ENCODE measurements at places on chromosomes 7 and 10.

DNA sequence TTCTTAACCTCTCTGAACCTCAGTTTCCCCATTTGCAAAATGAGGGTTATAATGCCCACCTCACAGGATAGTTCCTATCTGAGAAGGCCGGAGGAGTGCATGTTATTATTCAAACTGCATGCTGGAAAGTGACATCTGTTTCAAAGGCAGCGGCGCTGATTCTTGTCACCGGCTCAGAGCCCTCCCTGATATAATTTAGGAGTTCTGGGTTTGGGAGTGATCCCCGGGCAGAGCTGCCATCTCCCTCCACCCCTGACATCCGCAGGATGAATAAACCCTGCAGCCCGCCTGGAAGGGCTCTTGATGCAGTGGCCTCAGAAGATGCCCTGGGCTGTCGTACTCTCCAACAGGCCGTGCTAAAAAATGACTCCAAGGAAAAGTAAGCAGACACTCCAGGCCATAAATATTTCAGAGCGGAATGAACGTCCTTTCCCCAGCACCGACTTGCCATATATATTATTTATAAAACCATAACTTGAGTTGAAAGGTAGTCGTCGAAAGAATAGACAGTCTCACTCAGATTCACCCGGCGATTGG is 47.0 kb upstream of the MYL10 start:
- no peaks in the 10 kb centered on the region for H3K4me1 ChIP-seq
- no peaks in the 10 kb centered on the region for H3K36me3 ChIP-seq
- H3K4me3 ChIP-seq, result no peak overlapping the region
- H3K27ac ChIP-seq, result no peak overlapping the region

GRCh38 chr10:7874864-7875263 is 56.6 kb downstream of the TAF3 start:
- H3K36me3 ChIP-seq, result no peaks in the 10 kb centered on the region
- H3K4me3 ChIP-seq, result no peak overlapping the region
- H3K4me1 ChIP-seq, result peaks cover 11% of the 10 kb centered on the region
- DNase-seq, result no peak

- H3K4me1 ChIP-seq, result peaks cover 5% of the 10 kb centered on the region
- DNase-seq, result no peak
- H3K27me3 ChIP-seq, result peaks cover 12% of the 10 kb centered on the region
- no peak overlapping the region for H3K4me3 ChIP-seq
Measured at GRCh38 chr10:124619195-124619594, 125.0 kb downstream of the FAM53B start.

DNA sequence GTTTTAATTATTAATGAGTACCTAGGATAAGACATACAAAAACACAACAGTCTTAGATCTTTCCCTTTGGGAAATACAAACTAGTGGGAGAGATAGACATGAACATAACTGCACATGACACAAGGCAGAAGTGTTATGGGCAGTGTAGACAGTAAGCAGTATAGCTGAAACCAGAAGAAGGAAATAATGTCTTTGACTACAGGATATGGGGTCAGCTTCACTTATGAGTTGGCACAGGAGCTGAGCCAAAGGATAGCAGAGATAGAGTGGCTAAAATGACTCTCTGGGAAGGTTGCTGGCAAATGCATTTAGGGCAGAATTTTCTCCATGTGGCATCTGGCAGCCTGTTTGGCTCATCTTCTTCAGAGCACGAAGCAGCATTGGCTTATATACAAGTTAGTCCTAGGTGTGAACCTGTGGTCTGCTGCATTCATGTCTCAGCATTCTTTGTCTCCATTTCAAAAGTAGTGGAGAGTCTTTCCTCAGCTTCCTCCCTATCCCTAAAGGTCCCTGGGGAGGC is 60.3 kb upstream of the FEZF1 start:
- DNase-seq, result no peak
- H3K27ac ChIP-seq, result no peak overlapping the region
- H3K27me3 ChIP-seq, result no peaks in the 10 kb centered on the region
- no peak overlapping the region for H3K4me3 ChIP-seq
- no peaks in the 10 kb centered on the region for H3K4me1 ChIP-seq

GRCh38 chr7:142349670-142350405 is 92.0 kb upstream of the PRSS58 start:
- H3K4me3 ChIP-seq, result no peak overlapping the region
- H3K4me1 ChIP-seq, result peaks cover 17% of the 10 kb centered on the region
- H3K36me3 ChIP-seq, result no peaks in the 10 kb centered on the region
- H3K27me3 ChIP-seq, result peaks cover 20% of the 10 kb centered on the region
- no peak overlapping the region for H3K27ac ChIP-seq
- no peak for DNase-seq

DNA sequence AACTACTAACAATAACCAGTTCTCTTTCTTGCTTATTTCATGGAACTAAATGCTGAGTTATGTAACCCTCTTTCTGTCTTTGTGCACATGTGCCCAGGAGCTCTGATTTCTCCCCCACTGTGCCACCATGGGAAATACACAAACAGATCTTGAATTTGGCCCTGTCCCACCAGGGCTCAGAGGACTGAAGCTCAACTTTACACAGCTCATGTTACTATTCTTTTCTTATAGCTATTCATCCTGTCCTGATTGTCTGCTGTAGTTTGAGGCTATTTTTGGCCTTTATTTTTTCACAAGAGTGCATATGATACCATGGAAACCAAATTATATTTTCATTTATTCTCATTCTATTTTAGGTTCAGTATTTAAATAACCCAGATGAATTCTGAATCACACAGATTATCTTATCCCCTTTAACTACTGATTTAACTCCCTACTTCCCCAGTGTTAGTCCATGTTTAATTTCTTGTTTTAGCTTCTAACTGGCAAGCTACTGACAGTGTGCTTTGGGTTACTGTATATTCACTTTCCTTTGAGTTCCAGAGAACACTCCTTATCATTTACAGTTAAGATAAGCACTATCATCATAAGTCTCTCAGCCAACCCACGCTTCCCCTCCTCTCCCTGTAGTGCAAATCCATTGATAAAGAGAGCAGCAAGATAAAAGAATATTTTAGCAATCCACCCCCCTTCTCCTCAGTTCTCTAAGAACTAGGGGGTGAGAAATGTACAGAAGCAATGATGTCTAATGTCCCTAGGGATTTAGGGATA is 71.8 kb upstream of the GSDME start:
- no peak for DNase-seq
- H3K36me3 ChIP-seq, result peaks cover 96% of the 10 kb centered on the region
- H3K4me1 ChIP-seq, result peaks cover 79% of the 10 kb centered on the region
- no peak overlapping the region for H3K4me3 ChIP-seq
- H3K27me3 ChIP-seq, result no peaks in the 10 kb centered on the region
- H3K27ac ChIP-seq, result peak overlapping the region; percentile 20

GRCh38 chr7:41832941-41833340 is 130.1 kb upstream of the INHBA start:
- peaks cover 4% of the 10 kb centered on the region for H3K36me3 ChIP-seq
- no peak overlapping the region for H3K27ac ChIP-seq
- peaks cover 11% of the 10 kb centered on the region for H3K4me1 ChIP-seq
- no peak for DNase-seq
- no peak overlapping the region for H3K4me3 ChIP-seq

DNA sequence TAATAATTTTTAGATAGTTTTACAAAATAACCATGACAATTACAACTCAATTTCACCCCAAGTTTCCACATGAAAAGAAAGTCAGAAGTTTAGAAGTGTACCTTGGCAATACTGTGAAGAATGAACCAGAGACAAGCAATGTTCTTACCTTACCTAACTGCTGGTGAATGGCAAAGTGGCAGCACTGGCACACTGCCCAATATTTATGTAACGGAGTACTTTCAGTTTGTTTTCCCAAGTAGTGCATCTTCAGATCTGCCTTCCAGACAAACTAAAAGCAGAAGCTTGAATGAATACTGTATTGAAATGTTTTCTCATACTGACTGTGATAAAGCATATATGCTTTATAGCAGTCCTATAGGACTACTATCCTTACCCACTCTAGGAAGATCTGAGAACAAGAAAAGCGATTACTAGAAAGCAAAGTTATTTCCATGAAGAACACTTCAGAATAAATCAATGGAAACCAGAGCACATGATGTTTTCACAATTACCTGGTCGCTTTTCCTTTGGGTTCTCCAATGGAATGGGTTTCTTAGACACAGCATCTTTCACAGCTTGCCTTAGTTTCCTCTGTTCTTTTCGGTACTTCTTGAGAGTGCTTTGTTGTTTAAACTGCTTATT is 1.5 kb downstream of the NOC3L start:
- peaks cover 13% of the 10 kb centered on the region for H3K27me3 ChIP-seq
- peak overlapping the region; percentile 95 for H3K4me3 ChIP-seq
- H3K4me1 ChIP-seq, result peaks cover 27% of the 10 kb centered on the region
- H3K36me3 ChIP-seq, result peaks cover 49% of the 10 kb centered on the region

DNA sequence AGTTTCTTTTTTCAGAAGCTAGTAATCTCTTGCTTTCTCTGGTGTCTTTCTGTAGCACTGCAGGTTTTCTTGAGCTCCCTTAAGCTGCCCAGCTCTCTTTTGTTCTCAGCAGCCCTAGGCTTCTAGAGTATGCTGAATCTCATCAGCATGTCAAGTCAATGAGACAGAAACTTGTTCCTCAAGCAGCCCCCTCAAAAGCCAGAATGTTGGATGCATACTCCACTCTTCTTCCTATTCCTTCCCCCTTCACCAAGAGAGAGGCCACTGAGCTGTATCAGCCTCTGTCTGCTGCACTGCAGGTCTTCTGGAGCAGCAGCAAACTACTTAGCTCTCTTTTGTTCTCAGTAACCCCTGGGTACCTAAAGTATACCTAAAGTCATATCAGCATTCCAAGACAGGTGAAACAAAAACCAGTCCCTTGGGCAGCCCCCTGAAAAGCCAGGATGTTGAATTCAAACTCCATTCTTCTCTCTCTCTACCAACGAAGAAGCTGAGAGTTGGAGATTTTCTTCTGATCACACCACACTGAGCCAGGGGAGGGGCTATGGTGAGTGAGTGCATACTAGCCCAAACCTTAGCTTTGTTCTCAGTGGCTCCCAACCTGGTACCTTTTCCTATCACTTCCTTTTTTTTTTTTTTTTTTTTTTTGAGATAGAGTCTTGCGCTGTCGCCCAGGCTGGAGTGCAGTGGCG is 73.3 kb upstream of the WAC start:
- H3K36me3 ChIP-seq, result no peaks in the 10 kb centered on the region
- H3K4me3 ChIP-seq, result no peak overlapping the region
- no peak overlapping the region for H3K27ac ChIP-seq
- H3K4me1 ChIP-seq, result no peaks in the 10 kb centered on the region
- H3K27me3 ChIP-seq, result peaks cover 10% of the 10 kb centered on the region
- no peak for DNase-seq

DNA sequence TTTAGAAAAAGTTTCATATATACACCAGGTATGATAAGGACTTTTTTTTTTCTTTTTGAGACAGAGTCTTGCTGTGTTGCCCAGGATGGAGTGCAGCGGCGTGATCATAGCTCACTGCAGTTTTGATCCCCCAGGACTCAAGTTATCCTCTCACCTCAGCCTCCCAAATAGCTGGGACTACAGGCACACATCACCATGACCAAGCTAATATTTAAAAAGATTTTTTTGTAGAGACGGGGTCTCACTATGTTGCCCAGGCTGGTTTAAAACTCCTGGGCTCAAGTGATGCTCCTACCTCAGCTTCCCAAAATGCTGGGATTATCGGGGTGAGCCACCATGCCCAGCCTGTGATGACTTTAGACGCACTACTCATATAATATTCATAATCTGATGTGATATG is 2.2 kb upstream of the PRKCQ start:
- H3K27me3 ChIP-seq, result no peaks in the 10 kb centered on the region
- peak overlapping the region; percentile 95 for H3K4me3 ChIP-seq
- no peak for DNase-seq
- H3K4me1 ChIP-seq, result peaks cover 67% of the 10 kb centered on the region

- DNase-seq, result no peak
- peaks cover 6% of the 10 kb centered on the region for H3K27me3 ChIP-seq
- no peak overlapping the region for H3K4me3 ChIP-seq
- H3K36me3 ChIP-seq, result no peaks in the 10 kb centered on the region
- H3K4me1 ChIP-seq, result no peaks in the 10 kb centered on the region
Measured at GRCh38 chr10:94235461-94235860, 127.3 kb downstream of the NOC3L start.

DNA sequence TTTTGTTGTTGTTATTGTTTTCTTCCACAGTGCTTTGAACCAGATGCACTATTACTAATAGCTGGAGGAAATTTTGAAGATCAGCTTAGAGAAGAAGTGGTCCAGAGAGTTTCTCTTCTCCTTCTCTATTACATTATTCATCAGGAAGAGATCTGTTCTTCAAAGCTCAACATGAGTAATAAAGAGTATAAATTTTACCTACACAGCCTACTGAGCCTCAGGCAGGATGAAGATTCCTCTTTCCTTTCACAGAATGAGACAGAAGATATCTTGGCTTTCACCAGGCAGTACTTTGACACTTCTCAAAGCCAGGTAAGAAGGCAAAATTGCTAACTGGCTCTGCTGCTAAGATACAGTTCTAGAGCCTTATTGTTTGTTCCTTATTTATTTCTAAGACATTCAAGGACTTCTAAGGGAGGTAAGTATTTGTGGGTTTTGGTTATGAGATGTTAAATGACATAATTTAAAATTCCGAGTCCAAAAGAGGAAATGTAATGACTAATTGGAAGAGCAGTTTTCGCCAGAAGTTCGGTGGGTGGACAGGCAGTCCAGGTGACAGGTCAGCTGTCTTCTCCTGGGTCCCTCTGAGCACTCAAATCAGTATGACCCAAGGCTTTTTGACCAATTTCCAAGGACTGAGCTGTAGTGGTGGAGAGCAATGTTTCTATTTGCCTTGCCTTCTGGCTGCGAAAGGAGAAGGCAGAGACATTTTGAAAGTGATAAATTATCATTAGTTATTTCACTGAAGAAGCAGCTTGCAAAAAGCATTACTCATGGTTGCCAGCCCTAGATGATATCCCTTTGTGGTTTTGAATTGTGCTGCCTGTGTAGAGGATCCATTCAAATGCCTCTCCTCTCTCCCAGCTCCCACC is 10.1 kb downstream of the SLC39A12 start:
- no peaks in the 10 kb centered on the region for H3K36me3 ChIP-seq
- H3K4me3 ChIP-seq, result no peak overlapping the region
- H3K27me3 ChIP-seq, result no peaks in the 10 kb centered on the region
- H3K27ac ChIP-seq, result no peak overlapping the region
- DNase-seq, result no peak

DNA sequence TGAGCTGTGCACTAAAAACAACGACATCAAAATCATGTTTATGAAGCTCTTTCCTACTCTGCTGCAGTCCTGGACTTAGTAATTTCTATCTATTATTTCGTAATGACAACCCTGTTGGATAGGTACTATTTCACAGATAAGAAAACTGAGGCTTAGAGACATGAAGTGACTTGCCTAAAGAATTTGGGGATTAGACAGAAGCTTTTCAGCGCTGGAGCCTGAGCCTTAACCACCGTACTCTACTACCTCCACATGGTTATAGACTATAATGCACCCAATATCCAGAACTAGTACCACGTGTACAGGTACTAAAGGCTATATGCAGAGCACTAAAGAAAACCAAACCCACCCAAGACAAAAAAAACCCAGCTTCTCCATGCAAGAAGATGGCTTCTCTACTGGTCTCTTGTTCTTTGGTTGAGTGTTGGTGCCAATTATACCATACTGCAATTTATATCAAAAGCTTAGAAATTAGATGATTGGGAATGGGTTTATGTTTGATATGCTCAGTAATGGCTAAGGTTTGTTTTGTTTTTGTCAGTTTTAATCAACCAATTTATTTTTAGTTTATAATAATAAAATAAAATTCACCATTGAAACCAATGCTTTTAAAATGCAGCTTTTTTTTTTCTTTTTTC is 6.5 kb upstream of the SNX10 start:
- no peak overlapping the region for H3K27ac ChIP-seq
- H3K36me3 ChIP-seq, result no peaks in the 10 kb centered on the region
- peaks cover 7% of the 10 kb centered on the region for H3K4me1 ChIP-seq
- DNase-seq, result no peak

- peaks cover 10% of the 10 kb centered on the region for H3K27me3 ChIP-seq
- H3K4me1 ChIP-seq, result no peaks in the 10 kb centered on the region
- peaks cover 60% of the 10 kb centered on the region for H3K36me3 ChIP-seq
- H3K27ac ChIP-seq, result no peak overlapping the region
Measured at GRCh38 chr7:1963575-1963974, 269.2 kb downstream of the MAD1L1 start.

Data from activated T-helper 2 cell treated with anti-CD3 and anti-CD28 coated beads, Interferon-gamma antibody, Interleukin-2, Interleukin-4, amounts not matched to agents 10 μg/mL and 5 μg/mL and 100 μg/mL, durations not matched to agents 14 hours and 24 hours and 36 hours (primary cell).